Iris pigment epithelial cell (primary cell): ENCODE measurements at places on chromosomes 4 and X.
A peak's percentile ranks its signal among the peaks of the same experiment; 100 is the strongest.

- peak; percentile 83 for DNase-seq
These were observed 46.1 kb downstream of the HTRA3 start for GRCh38 chr4:8315435-8316250.

- DNase-seq = peak; percentile 28
These were observed 16.3 kb upstream of the ESX1 start for GRCh38 chrX:104270916-104271512.

- no peak for DNase-seq
These were observed 826.2 kb upstream of the TENM3 start for GRCh38 chr4:181416966-181417365.

GRCh38 chrX:127138218-127138617 lies 318.7 kb downstream of the PRR32 start:
- DNase-seq = no peak

DNA sequence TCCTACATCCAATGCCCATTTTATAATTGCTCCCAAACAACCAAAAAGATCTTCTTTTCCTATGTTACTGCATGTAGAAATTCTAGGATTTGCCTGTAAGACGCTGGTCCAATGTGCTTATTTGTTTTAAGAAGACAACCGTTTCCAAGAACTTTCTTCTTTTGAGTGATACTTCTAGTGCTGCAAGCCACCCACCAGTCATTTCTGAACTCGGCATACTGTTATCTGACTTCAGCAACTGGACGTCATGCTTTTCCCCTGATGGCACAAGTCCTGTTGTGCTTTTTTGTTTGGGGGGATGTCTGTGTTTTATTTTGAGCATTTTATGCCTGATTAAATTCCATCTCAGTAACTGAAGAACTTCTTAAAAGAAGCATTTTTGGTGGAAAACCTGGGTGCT lies 16.0 kb upstream of the RAP1GDS1 start:
- no peak for DNase-seq
